ENCODE measurements at places on chromosomes 12 and 14. TPM values are rescaled to one million over a fixed set of nuclear protein-coding genes. Genes with fewer than 3 reads are reported as not detected.

OR5AU1 gene
- 0.08 TPM for total RNA-seq

KRT85 gene
- not detected for total RNA-seq

CD27 gene
- total RNA-seq: not detected

MGP gene
- 223 TPM for total RNA-seq

FOXN4 gene
- not detected for total RNA-seq

ALKBH1 gene
- total RNA-seq: 5.5 TPM

GSC gene
- 2.1 TPM for total RNA-seq

SLC10A1 gene
- not detected for total RNA-seq

KDM2B gene
- 29.8 TPM for total RNA-seq

OR6C2 gene
- not detected for total RNA-seq
